ENCODE measurements at places on chromosomes 4 and X.

DNA sequence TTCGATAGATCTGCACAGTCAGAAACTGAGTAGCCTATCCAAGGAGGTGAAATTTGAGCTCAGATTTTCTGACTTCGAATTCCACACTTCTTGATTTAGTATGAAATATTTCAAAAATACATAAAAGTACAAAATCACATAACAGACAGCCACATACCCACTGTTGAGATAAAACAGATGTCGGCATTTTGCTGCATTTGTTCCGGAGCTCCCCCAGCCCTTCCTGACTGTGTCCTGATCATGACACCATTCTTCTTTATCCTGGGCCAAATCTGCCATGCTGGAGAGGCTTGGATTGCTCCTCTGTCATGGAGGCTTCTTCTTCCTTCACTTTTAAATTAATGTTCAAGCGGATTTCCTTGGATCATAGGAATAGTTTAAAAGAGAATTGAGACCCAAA is 124.2 kb upstream of the RBPJ start:
- no peak for DNase-seq

DNA sequence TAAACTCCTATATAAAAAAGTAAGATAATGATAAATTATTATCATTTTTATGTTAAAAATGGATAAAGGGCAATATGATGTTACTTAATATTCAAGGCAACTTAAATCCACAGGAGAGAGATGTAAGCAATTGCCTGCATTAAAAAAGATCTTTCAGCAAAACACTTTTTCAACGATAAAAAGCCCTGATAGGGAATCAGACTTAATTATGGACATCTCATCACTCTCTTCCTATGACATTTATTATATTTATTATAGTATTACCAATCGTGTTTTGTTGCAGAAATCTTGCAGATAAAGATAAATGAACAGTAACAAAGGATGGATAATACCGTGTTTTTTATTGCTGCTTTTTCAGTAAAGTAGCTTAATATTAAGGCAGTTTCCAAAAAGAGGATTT is 178.5 kb downstream of the SH2D1A start:
- DNase-seq: no peak

- DNase-seq: no peak
Measured at GRCh38 chr4:138680256-138680655, 335.3 kb upstream of the NOCT start.

- DNase-seq: peak; percentile 57
Measured at GRCh38 chrX:130120746-130121504, 10.6 kb upstream of the ELF4 start.

GRCh38 chr4:189385098-189385497 is 555.6 kb upstream of the FRG1 start:
- no peak for DNase-seq

DNA sequence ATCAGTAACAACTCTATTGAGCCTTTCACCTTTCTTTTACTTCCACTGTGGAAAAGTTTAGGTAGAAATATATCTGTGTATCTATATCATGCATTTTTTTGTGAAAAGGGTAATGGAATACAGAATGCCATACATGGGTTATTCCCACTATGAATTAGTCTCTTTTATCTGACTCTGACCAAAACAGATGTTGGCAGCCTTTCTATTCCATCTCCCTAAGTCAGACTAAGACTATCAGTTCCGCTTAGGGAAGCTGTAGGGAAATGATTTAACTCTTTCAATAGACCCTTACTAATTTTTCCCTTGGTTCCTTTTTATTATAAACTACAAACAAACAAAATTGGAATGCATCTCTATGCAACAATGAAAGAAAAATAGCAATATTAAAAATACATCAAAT is 92.3 kb upstream of the LEF1 start:
- DNase-seq: no peak

DNA sequence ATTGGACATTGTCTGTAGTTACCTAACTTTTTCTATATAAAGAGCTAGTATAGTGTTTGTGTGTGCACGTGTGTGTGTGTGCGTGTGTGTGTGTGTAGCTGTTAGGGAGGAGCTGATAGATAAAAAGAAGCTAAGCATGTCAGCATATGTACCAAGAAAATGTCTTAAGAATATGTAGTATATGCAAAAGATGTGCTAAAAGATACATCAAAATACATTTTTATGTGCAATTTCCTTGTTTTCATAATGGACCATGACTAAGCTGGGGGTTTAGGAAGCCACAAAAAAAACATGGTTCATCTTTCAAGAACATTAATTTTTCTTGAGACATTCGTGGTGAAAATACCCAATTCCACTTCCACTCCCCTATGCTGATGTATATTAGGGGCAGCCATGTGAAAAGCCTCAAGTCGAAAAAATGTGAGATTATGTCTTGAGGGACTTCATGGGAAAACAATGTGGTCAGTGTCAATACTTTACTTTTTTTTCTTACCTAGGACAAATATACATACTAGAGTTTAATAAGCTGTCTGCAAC is 1599.7 kb downstream of the ARAP2 start:
- no peak for DNase-seq

DNA sequence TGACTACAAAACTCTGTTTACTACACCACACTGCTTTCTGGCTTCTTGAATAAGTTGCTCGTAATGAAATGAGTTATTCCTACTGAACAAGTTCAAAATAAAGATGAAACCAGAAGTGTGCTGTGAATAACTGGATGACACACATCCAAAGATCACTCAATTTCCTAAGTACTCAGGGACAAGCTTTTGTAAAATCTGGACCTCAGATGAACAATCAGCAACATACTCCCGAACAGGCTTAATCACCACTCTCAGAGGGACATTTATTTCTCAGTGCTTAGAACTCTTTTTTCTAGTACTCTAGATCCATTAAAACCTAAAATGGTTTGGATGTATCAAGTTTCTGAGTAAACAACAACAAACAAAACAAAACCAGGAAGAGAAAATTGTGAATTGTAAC is 61.5 kb upstream of the EXOC1L start:
- DNase-seq: no peak

DNA sequence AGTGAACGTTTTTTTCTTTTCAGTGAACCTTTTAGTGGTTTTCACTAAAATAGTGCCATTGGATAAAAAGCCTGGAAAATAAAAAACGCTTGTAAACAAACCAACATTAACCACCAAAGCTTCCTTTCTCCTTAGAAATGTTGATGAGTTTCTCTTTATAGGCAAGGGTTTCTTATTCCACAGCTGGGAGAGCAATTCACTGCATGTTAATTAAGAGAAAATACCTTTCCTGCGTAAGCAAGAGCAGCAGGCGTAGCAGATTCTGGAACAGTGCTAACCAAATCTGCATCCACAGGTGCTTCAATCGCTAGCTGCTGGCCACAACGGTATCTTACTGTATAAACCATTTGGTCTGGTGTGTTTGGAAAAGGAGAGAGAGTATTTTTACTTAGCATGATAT is 13.3 kb upstream of the AASDH start:
- no peak for DNase-seq

- no peak for DNase-seq
Measured at GRCh38 chrX:13658602-13659001, 5.7 kb downstream of the TCEANC start.

- no peak for DNase-seq
Measured at GRCh38 chr4:121219227-121219626, 55.1 kb upstream of the TNIP3 start.

- no peak for DNase-seq
Measured at GRCh38 chr4:13905543-13905942, 278.0 kb upstream of the BOD1L1 start.

GRCh38 chrX:1321674-1322073 is 14.9 kb upstream of the IL3RA start:
- no peak for DNase-seq

- no peak for DNase-seq
Measured at GRCh38 chr4:3773552-3774001, 7.4 kb downstream of the ADRA2C start.

DNA sequence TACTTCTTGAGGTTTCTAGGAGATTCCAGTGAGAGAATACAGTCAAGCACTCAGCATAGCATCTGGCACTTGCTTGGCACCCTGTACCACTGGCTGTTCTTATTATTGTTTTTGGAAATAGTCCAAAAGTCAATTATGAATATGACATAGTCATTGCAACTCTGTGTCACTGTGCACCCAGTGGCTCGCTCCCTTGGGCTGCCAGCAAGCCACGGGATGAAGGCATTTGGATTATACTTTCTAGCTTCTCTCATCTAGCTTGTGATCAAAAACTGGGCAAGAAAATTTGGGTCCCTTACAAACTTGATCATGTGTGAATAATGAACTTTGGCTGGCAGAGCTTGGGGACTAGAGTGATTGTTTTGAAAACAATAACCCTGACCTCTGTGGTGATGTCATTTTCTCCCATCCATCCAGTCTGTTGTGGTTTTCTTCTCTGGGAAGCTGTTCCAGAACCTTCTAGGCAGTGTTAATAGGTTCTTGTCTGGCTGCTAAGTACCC is 32.7 kb upstream of the LIMCH1 start:
- no peak for DNase-seq

DNA sequence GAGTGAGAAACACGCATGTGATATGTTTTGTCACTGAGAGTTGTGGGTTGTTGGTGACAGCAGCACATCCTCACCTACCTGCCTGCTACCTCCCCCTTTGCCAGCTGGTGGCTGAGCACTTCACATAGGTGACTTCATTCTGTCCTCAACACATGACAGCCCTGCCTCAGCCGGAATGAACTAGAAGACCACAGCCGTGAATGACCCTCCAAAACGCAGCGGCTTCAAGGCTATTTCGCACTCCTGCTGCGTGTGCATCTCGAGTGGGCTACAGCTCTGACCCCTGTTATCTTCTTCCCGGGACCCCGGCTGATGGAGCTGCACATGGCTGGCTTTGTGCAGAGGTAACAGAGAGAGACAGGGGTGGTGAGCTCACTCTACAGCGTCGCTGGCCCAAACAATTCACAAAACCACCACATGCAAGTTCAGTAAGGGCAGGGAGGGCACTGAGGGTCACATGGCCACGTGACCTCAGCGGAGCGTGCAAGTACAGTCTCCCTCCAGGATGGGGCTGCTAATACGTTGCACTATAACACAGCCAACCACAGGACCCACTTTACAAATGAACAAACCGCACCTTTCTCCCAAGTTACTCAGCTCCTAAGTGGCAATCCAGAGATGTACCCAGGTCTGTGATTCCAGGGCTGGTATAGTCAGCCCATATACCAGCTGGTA is 6.3 kb upstream of the PPP2R2C start:
- DNase-seq: peak; percentile 5

DNA sequence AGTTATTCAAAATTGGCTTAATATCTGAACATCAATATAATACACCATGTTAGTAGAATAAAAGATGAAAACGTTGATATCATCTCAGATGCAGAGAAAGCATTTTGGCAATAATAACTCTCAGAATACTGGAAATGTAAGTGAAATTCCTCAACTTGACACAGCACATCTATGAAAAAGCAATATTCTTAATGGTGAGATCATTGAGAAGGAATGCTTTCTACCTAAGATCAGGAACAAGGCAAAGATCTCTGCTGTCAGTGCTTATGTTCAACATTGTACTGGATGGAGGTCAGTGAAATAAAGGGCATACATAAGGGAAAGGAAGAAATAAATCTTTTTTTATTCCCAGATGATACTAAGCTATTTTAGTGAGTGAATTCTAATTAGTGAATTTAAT is 40.6 kb downstream of the MRPL1 start:
- DNase-seq: no peak

DNA sequence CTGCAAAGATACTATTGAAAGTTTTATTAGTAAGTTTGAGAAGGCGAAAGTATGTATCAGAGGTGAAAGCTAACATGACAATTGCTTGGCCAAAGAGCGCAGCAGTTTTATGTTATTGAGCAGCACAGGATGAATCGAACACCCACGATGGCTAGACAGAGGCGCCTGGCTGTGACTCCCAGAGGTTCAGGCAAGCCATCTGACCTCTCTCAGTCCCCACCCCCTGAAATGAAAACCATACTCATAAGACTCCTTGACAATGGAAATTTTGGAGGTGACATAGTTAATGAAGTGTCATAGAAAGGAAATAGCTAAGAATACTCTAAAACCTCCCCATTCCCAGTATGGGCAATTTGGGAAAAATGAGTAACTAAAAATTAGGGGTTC is 70.6 kb downstream of the MGST2 start:
- DNase-seq: no peak

- DNase-seq: no peak
Measured at GRCh38 chrX:119177278-119177677, 49.7 kb upstream of the KIAA1210 start.

- no peak for DNase-seq
Measured at GRCh38 chr4:115514675-115515074, 401.3 kb upstream of the NDST4 start.

GRCh38 chrX:31547416-31547815 is 475.6 kb upstream of the FTHL17 start:
- no peak for DNase-seq

DNA sequence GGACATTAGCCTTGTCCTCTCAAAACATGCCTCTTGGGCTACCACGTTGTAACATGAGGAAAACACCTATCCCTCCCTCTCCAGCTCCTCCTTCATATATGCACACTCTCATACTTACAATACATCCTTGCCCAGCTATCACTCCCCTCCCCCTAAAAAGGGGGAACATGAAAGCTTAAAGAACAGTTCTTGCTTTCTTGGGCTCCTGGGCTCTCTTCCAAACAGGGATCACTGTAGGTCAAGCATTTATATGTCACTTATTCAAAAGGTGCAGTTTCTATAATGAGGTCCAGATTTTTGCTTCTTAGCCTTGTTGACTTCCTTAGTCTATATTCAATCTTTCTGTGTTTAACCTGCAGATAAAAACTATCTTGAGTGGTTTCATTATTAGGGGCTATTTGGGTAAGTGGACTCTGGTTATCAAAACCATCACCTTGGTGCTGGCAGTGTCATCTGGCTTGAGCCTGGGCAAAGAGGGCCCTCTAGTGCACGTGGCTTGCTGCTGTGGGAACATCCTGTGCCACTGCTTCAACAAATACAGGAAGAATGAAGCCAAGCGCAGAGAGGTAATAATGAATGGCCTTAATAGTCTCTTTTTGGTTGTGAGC is 119.4 kb downstream of the AKAP4 start:
- DNase-seq: no peak

DNA sequence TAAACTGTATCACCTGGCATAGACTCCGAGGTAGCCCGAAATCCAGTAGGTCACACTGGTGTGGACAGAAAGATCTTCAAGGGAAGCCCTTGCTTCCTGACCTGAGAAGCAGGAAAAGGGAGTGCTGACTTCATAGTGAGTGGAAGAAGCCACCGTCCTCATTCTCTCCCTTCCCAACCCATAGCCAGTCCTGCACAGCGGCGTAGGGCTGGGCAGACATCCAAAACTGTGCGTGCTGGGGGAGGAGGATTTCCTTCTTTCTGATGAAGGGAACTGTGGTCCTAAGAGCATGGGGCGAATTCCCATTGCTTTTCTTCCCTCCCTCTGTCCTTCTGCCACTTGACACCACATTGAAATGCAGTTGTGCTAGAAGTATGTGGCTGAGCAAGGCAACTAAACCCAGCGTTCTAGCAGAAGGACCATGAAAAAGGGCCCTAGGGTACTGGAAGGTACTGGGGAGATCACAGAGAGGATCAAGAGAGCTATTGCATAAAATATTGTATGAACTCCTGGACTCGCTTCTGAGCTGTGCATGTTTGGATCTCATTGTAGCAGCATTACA is 66.9 kb downstream of the STOX2 start:
- DNase-seq: no peak
